ENCODE measurements at places on chromosomes 13 and 19. TPM values are rescaled to one million over a fixed set of nuclear protein-coding genes. Genes with fewer than 3 reads are reported as not detected.

DNA sequence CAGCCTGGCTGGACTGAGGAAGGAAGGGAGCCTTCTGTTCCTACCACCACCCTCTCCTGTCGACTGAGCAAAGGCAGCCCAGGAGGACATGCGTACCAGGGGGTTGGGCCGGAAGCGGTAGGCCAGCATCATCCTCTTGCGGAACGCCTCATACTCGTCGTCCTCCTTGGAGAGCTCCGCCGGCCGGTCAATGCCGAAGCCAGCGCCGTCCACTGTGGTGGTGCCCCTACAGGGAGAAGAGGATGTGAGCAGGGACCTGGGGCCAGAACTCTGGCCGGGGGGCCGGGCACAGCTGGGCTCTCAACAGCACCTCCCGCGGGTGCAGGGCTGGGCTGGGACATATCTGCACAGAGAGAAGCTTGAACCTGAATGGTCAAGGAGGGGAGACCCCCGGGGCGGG is 3.8 kb upstream of the TM6SF2 start:
- DNase-seq, result no peak

ZNF527 gene
- 8.1 TPM for polyA plus RNA-seq

GRCh38 chr13:65585346-65585745 is 1644.8 kb downstream of the PCDH9 start:
- DNase-seq, result no peak

DNA sequence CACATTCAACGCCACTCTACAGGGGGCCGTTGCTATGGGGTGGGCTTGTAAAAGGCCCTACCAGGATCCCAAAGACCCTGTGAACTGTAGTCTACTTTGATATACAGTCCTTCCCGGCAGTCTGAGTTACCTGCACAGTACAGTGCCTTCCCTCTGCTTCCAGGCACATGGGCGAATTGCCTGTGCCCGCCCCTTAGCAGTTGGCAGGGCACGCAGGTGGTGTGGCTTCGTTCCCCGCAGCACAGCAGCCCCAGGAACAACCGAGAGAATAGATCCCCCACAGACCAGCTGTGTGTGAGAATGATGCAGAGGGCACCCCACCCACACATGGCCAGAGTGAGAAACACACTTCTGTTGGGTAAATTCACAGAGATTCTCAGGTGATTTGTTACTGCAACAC is 60.6 kb downstream of the MRPL57 start:
- DNase-seq, result no peak

NANOS2 gene
- polyA plus RNA-seq, result not detected

DNA sequence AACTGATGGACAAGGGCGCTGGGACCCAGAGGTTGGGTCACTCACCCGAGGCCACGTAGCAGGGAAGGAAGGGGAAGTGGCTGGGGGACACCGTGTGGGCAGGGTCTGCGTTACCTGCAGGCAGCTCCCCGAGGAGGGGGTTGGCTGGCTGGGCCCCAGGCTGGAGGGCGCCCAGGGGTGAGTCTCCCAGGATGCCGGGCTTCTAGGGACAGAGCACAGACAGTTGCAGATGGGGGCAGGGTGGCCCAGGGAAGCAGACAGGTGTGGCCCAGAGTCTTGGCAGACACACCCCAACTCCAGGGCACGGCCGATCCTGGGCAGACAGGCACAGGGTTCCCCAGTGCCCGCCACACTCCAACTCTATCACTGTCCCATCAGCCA is 5.6 kb upstream of the FDX2 start:
- no peak for DNase-seq

- no peak for DNase-seq
Measured at GRCh38 chr13:32187651-32188050, 127.5 kb downstream of the ZAR1L start.

NCAN gene
- polyA plus RNA-seq, result 0.05 TPM

CEACAM16 gene
- polyA plus RNA-seq, result 0.63 TPM

CALR3 gene
- polyA plus RNA-seq, result 0.12 TPM

ANGPTL8 gene
- polyA plus RNA-seq, result 0.63 TPM

DNA sequence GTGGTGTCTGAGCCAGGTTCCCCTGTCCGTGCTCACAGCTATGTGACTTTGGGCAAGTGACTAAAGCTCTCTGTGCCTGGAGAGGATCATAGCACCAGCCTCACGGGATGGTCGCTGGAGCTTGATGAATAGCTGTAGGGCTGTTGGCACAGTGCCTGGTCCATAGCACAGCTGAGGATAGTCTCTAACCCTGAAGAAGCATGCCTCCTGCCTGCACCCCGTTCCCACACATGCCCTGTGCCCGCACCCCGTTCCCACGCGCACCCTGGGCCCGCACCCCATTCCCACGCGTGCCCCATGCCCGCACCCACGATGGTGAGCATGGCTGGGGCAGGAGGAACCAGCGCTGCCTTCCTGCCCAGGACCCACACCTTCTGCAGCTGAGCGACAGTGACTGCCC is 63.7 kb upstream of the F7 start:
- DNase-seq, result peak; percentile 62

RFPL4AL1 gene
- 0.86 TPM for polyA plus RNA-seq

DNA sequence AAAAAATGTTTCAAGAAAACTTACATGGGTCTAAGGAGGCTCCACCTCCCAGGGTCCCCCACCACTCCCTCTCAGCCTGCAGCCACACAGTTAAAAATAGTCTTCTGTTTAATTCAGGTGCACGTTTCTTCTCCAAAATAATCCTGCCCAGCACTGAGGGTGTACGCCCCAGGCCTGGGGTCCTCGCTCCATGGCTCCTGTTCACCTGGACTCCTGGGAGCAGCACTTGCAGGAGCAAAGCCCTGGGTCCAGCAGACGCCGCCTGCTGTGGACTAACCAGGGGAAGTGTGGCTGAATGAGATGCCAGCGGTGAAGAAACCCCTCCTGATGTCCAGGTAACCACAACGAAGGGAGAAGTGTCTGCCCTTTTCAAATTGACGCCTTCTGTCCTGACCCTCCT is 41.3 kb upstream of the CD33 start:
- no peak for DNase-seq

GRCh38 chr19:30674656-30675055 is 302.5 kb downstream of the ZNF536 start:
- no peak for DNase-seq

GPC5 gene
- 0.16 TPM for polyA plus RNA-seq

- no peak for DNase-seq
Measured at GRCh38 chr19:5271145-5271544, 69.5 kb downstream of the PTPRS start.

PRRG2 gene
- 0.39 TPM for polyA plus RNA-seq

CPT1C gene
- 9.8 TPM for polyA plus RNA-seq

DNA sequence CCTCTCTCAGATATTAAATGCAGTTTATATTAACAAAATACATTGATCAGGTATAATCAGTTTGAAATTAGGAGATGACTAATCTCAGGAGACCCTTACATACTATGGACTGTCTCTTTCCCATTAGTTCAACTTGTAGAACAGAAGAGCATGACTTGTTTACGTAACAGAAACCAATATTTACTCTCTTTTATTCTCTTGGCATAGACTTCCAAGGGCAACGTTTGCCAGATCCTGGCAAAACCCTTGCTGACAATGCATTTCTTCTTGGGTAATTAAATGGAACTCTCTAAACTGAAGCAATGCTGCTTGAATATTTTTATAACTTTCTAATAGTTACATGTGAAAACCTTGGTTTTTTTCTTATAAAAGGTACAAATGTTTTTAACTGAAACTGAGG is 68.3 kb upstream of the MYO16 start:
- no peak for DNase-seq

DNA sequence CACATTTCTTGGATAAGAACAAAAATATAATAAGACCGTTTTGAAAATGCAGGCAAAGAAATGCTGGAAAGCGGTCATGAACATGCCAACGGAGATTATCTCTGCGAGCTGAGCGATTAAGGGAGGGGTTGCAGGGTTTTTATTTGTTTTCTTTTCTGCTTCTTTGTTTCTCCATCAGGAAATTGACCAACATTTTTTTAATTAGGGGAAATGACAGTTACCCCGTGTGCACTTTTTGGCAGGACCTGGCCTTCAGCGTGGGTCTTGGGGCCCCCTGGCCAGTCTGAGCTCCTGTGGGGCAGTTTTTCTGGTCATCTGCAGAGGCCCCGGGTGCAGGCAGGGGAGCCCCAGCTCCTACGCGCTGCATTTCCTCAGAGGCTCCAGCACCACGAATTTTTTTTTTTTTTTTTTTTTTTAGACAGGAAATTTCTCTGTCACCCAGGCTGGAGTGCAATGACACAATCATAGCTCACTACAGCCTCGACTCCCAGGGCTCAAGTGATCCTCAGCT is 31.3 kb upstream of the HOMER3 start:
- DNase-seq, result no peak

- DNase-seq, result no peak
Measured at GRCh38 chr19:1434577-1435060, 3.6 kb upstream of the RPS15 start.

- no peak for DNase-seq
Measured at GRCh38 chr13:67652887-67653286, 422.8 kb upstream of the PCDH9 start.

DNA sequence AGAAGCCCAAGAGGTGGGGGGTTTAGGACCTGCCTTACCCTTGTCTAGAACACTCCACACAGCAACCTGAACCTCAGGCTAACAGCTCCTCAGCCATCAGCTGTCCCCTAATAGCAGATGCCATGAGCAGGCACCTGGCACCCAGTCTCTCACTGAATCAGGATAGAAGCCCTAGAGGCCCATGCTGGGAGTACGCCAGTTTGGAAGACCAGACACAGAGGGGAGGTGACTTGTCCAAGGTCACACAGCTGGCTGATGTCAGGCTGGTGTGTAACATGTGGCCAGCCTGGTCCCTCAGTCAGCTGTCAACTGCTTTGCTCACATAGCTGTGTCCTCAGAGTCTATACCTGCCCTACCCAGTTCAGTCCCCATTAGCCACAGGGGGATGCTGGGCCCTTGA is 12.8 kb upstream of the SAMD1 start:
- no peak for DNase-seq

GRCh38 chr19:57935731-57936130 is 529 bp upstream of the ZNF418 start:
- no peak for DNase-seq

DNA sequence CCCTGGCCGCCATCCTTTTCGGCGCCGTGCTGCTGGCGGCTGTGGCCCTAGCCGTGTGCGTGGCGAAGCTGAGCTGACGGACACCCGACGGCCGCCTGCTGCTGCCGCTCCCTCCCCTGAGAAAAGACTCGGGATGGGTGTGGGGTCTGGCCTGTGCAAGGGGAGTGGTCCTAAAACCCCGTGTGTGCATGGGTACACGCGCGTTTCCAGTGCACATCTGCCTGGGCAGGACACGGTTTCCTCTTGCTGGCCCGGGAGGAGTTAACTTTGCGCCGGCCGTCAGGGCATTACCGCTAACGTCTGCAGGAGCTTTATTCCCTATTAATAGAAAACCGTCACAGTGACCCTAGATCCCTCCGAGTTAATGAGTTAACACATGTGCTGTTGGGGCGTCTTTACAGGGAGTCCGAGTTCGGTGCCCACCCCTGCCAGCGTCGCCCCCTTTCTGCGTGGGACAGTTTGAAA is 1.3 kb downstream of the RGS9BP start:
- no peak for DNase-seq

GRCh38 chr19:1873524-1874473 is 10.4 kb upstream of the KLF16 start:
- no peak for DNase-seq

CEACAM3 gene
- not detected for polyA plus RNA-seq

DNA sequence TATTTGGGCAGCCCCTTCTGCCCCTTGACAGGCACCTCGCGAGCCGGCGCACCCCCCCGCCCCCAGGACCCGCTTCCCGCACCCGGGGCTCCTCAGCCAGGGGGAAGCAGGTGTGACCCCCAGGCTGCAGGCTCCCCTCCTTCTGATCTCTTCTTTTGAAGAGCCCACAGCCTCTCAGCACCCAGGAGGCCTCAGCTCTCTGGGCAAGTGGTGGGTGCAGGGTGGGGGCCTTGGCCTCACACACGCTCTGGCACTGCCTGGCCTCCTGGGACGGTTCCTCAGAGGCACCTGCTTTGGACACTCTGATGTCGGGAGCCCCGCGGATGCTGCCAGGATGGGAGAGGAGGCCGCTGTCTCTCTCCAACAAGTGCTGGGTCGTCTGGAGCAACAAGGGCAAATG is 1.5 kb upstream of the C13orf46 start:
- DNase-seq, result no peak

DNA sequence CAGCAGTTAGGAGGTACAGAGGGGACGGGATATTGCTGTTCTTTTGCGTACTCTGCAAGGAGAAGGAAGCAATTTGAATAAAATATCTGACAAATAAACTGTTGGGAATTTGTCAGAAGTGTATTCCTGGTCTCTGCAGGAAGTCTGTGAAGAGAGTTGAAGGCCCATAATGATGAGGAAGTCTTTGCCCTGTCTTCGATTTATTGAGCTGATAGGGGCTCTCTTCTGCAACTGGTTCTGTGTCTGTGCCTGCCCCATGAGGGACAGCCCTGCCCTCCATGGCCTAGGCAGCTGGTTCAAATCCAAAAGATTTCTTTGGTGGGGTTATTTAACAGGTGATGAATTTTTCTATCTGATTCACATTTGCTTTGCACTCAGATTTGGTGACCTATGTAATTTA is 339.7 kb upstream of the EDNRB start:
- no peak for DNase-seq

DNA sequence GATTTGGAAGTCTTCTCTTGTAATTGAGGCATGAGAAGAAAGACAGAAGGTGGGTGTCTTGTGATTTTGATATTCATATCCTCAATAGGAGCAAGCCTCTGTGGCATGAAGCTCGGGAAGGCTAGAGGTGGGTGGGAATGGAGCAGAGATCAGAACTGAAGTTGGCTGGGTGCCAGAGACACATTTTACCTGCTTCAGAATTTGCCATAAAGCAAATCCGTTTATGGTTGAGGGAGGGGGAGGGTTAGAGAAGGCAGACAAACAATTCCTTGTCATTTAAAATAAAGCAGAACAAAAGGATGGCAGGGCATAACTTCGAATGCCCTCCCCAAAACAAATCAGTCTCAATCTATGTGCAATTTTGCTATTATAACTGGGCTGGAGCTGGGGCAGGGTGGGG is 305.9 kb downstream of the KLF5 start:
- DNase-seq, result no peak

DNA sequence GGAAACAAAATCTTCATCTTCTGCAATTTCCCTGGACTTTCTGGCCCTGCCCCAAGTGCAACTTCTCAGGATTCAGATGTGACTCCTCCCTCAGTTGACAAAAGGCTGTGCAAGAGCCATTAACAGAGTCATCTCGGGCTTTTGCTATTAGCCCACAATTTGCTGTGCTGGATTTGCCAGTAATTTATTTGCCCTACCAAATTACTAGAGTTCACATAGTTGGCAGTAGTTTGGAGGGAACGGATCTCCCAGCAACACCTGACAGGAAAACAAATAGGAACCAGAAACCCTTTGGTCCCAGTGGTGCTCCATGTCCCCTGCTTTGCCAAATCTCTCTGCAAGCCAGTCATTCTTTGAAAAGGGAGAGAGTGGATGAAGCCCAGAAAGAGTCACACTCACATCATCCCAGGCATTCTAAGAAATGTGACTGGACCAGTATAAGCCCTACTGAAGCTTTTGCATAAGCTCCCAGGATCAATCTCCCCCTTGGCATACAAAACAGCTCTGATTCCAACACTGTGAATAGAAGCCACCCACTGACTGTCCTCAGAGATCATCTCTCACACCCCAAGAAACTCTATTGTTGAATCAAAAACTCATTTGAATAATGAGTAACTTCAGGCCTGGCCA is 350.1 kb upstream of the NBEA start:
- peak; percentile 52 for DNase-seq

- peak; percentile 44 for DNase-seq
Measured at GRCh38 chr19:12872941-12873890, 8.0 kb downstream of the DNASE2 start.

GRCh38 chr19:18684642-18684993 is 1.1 kb downstream of the CRTC1 start:
- no peak for DNase-seq

COL5A3 gene
- 55.3 TPM for polyA plus RNA-seq
